T-helper 17 cell (primary cell): ENCODE measurements at places on chromosomes 12 and 14. TPM values are rescaled to one million over a fixed set of nuclear protein-coding genes. Genes with fewer than 3 reads are reported as not detected.

DNA sequence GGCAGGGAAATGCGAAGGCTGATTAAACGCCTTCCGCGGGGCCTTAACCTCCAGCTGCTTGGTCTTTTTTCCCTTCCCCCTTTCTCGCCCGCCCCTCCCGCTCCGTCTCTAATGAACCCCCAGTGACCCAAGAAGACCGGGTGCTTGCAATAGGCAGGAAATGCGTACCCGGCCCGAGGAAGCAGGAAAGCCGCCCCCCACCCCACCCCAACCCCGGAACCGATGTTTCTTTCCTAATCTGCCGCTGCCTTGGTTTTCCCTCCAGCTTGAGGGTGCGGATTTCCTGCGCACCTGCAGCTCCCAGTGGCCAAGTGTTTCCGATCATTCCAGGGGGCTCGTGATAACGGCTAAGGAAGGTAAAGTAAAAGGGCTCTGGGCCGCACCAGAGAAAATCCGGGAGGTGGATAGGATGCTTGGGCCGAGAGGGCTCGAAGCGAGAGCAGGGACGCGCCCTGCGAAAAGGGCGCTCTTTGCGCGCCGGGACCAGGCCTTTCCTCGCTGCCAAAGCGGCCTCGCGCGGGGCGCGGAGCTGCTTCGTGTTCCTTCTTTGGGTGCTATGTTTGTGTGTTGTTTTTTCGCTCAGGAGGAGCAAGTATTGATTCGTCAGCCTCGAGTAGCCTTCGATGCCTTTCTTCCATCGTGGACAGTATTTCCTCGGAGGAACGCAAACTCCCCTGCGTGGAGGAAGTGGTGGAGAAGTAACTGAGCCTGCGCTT lies 983 bp downstream of the MYF6 start:
- DNase-seq: no peak

The TAC3 gene
- total RNA-seq: not detected

The KRT4 gene
- not detected for total RNA-seq

The ATF7 gene
- 25.3 TPM for total RNA-seq

The SAMD15 gene
- 0.26 TPM for total RNA-seq

- DNase-seq: no peak
Observed at GRCh38 chr12:14537088-14537487, 30.6 kb downstream of the PLBD1 start.

DNA sequence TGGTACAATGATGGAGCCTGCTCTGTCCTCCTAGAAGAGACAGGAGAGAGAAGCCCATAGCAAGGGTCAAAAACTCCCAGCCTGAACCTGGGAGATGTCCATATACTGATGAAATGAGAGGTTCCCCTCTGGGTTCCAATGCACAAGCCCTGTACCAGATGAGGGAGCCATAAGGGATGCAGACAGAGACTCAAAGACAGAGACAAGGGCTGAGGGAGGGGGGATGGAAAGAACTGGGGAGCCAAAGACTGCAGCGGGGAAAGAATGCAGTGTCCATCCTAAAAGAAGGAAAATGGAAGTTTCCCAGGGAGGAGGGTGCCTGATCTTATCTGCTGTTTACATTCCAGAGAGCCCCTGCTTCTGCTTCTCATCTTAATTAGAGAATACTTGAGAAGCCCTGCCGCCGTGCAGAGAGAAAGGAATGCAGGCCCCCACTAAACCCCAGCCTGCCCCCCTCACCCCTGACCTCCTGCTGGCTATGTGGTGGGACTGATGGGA lies 27.7 kb downstream of the KRT18 start:
- DNase-seq: no peak

The HOXC9 gene
- total RNA-seq: not detected

The POTEG gene
- not detected for total RNA-seq

GRCh38 chr14:25011095-25011494 lies 38.9 kb downstream of the STXBP6 start:
- DNase-seq: no peak

DNA sequence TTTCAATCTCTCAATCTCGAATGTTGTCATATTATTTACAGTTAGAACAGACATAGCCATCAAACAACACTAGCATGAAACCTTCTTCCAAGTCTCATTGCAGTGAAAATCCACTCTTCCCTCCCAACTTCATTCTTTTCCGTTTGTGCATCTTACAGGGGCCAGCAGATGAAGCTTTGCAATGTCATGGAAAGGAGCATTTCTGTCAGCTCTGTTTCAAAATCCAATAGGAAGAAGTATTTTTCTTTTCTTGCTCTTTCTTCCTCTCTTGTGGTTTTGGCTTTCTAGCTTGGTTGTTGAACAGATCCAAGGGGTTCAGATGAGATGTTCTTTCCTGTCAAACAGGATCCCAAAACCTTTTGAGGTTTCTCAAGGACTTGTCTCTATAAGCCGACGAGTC lies 416.6 kb downstream of the AEBP2 start:
- DNase-seq: no peak

DNA sequence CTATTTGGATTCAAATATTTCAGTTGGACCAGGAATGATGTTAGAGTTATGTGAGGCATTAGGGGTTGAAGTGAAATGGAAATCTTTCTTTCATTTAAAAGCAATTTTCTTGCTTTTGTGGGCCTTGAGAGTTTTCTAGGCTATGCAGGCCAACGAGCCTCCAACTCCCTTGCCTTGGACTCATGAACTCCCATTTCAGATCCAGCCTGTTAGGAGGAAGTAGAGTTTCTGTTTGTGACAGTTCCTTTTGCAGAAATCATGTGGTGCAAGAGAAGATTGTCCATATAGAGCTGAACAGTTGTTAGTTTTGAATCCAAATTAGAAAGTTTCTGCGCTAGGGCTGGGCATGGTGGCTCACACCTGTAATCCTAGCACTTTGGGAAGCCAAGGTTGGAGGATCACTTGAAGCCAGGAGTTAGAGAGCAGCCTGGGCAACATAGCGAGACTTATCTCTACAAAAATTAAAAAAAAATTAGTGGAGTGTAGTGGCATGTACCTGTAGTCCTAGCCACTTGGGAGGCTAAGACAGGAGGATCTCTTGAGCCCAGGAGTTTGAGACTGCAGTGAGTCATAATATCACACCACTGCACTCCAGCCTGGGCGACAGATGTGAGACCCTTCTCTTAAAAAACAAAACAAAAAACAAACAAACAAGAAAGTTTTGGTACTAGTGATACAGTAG lies 47.3 kb upstream of the MED13L start:
- no peak for DNase-seq

The EML1 gene
- 0.27 TPM for total RNA-seq

GRCh38 chr12:52369211-52369610 lies 1.9 kb upstream of the KRT85 start:
- DNase-seq: no peak

The SERPINA3 gene
- total RNA-seq: not detected

- no peak for DNase-seq
Observed at GRCh38 chr14:44756554-44756953, 205.2 kb downstream of the KLHL28 start.

DNA sequence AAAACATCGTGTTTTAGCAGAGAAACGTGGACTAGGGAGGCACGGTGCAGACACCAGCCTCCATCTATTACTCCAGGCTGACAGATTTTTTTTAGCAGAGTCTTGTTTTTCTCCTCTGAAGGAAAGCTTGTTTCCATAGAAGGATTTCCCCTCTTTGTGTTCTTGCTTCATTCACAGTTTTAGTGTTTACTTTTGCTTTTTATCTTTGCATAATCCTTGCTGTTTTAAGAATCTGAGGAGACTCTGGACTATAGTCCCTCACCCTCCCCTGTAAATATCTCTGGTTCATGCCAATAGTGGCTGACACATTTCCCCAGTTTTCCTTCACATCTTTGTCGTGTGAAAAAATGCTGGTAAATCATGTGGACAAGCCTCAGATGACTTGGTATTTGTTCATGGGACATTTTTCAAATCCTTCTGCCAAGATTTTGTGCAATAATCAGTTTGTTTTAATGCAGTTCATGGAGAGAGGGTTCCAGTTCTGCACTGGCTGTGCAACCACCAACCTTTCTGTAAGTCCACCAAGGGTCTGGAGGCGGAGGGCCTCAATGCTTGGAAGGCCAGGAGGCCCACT lies 39.9 kb upstream of the TMCC3 start:
- DNase-seq: no peak

- no peak for DNase-seq
Observed at GRCh38 chr12:110436231-110436630, 13.9 kb downstream of the ARPC3 start.

The GPR84 gene
- 0.99 TPM for total RNA-seq

DNA sequence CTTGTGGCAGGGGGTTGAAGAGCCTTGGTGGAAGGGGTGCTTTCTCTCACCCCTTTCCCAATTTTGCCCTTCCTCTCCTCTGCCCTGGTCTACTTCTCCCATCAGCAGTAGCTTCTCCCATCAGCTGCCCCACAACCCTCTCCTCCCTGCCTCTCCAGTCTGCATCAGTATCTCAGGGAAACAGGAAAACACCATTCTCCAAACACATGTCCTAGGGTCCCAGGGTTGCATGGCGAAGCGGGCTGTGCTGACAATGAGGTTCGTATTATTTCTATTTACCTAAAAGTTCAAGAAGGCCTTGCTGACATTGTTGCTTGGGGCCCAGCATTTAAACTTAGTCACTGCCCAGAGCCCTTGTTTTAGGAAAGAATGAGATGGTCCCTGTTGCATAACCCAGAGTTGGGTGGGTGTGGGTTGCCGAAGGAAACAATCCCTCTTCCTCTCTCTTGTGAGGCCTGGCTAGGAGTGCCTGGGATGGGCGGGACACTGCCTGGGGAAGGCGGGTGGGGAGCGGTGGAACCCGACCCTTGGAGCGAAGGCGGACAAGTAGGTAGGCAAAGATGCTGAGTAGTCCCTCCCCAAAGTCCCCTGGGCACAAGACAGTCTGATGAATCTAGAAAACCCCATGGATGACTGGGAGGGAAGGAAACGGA lies 1.3 kb upstream of the IGFBP6 start:
- no peak for DNase-seq

- no peak for DNase-seq
Observed at GRCh38 chr12:91210618-91211017, 28.0 kb upstream of the DCN start.

The NGB gene
- not detected for total RNA-seq

- no peak for DNase-seq
Observed at GRCh38 chr12:42255866-42256261, 17.8 kb upstream of the YAF2 start.

The LRP1-AS gene
- total RNA-seq: not detected

The FAM186B gene
- 0.37 TPM for total RNA-seq

The LUM gene
- total RNA-seq: not detected

The SDR9C7 gene
- not detected for total RNA-seq

DNA sequence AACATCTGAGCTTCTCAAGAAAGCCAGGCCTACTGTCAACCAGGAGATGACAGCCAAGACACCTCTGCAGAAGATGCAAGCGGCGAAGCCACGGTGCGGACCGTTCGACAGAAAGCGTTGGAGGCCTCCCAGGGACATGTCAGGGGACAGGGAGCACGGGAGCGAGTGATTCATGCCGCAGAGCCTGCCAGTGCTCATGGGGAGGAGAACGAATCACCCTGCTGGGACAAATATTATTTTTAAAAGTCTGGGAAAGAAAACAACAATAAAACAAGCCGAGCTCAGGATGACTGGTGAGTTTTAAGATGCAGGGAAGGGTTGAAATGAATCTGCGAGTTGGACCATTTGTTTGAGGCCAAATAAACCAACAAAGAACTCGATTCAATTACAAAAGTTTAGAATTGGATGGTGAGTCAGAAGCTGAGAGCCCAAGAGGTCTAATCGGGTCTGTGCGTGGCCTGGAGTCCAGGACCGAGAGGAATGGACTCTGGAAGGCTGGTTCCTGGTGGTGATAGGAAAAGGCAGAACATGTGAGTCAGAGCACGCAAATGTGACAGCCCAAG lies 91.0 kb downstream of the RBM19 start:
- DNase-seq: no peak

DNA sequence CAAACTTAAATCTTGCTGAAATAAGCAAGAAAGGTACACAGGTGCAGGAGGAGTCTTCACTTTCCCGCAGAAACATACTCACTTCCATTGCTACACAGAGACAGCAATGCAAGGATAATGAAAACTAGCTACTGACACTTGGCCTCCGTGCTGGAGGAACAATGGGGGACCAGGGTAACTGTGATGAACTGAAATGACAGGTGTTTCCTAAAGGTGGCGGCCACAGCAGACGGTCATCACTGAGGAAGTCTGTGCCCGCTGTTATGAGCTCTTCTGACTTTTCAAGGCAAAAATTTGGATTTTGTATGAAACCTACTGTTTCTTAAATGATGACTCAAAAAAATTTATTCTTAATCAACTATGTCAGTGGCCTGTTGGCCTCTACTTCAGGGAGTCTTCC lies 189.4 kb downstream of the CACNA1C start:
- DNase-seq: no peak

The KRT8 gene
- total RNA-seq: 3.2 TPM

The PLEK2 gene
- total RNA-seq: 2.1 TPM

- DNase-seq: no peak
Observed at GRCh38 chr12:6981152-6982052, 10.7 kb downstream of the EMG1 start.

GRCh38 chr14:71481021-71481654 lies 451.1 kb upstream of the RGS6 start:
- no peak for DNase-seq

The IFT43 gene
- total RNA-seq: 10.5 TPM

- DNase-seq: no peak
Observed at GRCh38 chr14:69105326-69105725, 47.6 kb downstream of the DCAF5 start.
